SW 1271 (cell line): ENCODE measurements at places on chromosomes 7 and 10.
A peak's percentile ranks its signal among the peaks of the same experiment; 100 is the strongest.

DNA sequence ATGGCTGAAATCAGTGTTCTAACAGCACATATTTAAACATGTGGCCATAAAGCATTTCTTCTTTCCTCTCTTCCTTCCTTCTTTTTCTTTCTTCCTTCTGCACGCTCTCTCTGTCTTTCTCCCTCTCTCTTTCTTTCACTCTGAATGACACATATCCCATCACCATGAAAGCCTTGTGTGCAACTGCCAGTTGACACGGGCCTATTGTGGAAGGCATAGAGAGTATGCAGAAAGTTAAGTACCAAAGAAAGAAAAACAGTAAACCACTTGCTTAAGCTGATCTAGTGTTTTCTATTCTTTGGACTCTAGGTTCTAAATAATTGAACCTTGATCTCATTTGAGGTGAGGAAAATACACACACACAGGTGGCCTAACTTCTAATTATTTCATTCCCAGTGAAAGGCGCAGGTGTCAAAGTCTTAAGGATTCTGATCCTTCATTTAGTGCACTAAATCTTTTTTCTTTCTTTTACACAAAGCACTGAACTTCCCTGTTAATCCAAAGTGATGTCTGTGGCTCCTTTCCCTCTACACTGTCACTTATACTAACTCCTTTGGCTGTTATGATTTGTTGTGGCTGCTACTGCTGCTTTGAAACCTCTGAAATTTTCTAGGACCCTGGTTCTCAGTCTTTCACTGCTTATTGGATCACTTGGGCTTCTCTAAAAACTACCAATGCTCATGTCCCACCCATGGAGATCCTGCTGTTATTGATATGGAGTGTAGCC, 17.7 kb downstream of the DKK1 start:
- no peak for DNase-seq

DNA sequence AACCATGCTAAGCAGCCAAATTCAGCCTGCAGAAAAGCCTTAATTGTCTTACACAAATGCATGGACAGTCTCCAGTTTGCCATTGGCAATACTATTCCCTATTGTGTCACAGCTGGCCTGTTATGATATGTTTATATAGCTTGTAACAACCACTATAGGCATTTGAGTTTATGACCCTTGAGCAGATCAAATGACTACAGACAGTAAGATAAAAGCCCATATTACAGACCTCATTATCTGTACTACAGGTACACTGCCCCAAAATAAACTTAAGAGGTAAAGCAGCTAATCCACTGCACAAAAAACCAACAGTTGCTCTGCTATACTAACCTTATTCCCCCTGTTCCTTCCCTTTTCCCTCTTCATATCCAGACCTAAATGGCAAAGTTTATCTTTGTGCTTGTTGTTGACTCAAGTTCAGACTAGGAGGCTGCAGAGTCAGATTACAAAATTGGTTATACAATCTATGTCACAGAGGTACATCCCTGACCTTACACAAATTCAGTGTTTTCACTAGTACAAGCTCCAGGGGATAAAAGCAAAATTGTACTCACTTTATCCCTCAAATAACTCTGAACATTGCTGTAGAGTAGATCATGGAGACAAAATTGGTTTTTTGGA, 218.4 kb downstream of the GRM8 start:
- DNase-seq = no peak

- DNase-seq = no peak
Measured at GRCh38 chr10:87864496-87865059, 1.2 kb downstream of the PTEN start.

- no peak for DNase-seq
Measured at GRCh38 chr7:41878309-41879295, 175.7 kb upstream of the INHBA start.

DNA sequence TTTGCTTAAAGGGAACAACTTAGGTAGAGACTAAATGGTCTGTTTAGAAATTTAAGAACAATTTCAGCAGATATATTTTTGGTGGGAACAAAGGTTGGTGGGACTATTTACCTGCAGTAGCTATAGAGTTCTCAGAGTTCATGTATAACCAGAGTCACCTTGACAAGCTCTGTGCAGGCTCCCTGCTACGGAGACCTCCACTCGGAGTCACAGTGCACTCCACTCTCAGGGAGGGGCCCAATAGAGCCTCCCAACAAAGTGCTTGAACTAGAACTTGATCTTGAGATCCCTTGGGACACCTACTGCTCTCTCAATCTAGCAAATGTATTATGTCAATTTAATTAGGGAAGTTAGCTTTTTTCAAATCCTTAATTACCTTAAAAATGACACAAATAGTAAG, 2.3 kb downstream of the MYPN start:
- DNase-seq = no peak

GRCh38 chr10:89022734-89023133, 32.1 kb downstream of the FAS start:
- DNase-seq = no peak

DNA sequence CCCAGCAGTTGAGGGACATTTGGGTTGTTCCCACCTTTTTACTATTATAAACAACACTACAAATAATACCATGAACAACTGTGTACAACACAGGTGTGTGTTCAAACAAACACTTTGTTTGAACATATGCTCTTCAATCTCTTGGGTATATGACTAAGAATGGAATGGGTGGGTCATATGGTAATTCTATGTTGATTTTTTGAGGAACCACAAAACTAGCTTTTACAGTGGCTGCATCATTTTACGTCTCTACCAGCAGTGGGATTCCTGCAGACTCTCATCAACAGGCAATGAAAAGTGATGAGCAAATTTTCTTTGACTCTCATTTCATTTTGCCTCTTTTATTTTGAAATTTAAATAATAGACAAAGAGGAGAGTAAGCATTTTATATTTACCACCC, 116.9 kb upstream of the KLF14 start:
- DNase-seq = no peak

- DNase-seq = no peak
Measured at GRCh38 chr7:102272917-102273748, 13.5 kb upstream of the SH2B2 start.

- peak; percentile 33 for DNase-seq
Measured at GRCh38 chr7:41002741-41003610, 699.9 kb downstream of the INHBA start.

GRCh38 chr7:105849122-105849855, 27.1 kb downstream of the ATXN7L1 start:
- no peak for DNase-seq

DNA sequence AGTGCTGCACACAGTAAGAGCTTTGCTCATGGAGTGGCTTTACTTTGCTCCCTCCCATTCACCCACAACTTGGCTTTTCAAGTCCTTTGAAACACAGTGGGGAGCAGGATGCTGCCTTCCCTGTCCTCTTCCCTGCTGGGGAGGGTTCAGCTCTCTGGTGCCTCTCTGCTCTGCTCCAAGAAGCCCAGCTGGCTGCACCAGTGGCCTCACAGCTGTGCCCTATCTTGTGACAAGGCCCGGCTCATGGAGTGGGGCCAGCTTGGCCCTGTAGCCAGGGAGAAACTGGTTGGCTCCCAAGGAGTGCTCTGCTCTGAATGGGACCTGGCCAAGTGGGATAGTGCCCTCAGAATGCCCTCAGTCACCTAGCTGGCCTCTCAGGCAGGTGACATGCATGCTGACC, 212.3 kb upstream of the ZMIZ1 start:
- no peak for DNase-seq

DNA sequence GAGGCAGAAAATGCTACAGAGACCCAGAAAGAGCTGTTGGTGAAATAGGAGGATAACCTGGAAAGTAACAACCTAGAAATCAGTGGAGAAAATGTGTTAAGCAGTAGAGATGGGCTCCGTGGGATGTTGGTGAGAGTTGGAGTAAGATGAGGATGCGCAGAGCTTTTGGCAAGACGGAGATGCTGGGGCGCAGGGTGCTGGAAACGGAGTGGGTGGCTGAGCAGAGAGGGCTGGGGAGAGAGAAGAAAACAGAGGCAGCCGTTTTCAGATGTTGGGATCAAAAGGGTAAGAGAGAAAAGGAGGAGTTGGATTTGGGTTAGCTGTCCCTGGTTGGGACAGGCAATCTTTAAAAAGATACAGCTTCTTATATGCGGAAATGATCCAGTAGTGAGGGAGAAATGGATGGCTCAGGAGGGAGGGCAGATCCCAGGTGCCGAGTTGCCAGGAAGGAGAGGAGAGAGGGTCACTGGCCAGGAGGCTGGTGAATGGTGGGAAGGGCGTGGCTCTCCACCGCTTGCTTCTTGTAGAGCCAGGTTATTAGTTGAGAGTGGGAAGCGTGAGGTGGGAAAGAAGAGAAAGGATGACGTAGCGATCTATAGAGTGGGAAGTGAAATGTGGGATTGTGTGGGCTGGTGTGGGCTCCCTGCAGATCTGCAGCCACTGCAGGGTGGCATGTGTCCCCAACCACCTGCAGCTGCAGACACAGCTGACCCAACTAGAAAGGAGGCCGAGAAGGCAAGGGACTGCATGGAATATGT, 182.2 kb upstream of the SVIL start:
- DNase-seq = no peak

DNA sequence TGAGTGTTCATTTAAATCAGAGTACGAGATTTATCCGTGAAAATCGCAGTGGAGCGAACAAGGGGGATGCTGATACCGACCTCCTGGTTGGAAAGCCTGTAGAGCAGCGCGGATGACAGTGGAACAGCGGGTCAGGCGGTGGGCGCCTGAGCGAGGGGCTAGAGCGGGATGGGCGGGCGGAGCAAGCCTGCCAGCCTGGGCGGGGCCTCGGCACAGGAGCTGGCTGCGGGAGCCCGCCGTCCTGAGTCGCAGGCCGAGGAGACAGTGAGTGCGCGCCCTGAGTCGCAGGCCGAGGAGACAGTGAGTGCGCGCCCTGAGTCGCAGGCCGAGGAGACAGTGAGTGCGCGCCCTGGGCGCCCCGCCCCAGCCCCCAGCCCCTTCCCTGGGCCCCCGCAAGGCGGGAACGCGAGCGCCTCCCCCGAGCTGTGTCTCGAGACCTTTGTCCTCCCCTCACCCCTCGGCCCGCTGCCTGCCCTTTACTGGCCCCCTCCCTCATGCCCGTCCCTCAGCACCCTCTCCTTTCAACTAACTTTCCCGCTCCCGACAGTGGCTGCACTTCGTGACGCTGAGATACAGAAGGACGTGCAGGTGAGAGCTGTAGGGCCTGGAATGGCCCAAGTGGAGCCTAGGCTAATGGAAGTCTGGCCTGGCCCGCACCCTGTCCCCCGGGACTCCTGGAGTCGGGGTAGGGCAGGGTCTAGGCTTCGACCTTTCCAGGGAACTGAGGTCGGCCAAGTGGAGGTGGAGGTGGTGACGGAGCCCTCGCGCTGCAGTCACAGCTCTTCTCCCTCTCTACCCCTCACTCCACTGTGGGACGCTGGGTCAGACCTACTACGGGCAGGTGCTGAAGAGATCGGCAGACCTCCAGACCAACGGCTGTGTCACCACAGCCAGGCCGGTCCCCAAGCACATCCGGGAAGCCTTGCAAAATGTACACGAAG, at the start of gene AS3MT:
AS3MT (plus strand) TSS at position 213 of the 941 bp plus-strand sequence; CDS start at position 336, 123 bp downstream.
- no peak for DNase-seq

DNA sequence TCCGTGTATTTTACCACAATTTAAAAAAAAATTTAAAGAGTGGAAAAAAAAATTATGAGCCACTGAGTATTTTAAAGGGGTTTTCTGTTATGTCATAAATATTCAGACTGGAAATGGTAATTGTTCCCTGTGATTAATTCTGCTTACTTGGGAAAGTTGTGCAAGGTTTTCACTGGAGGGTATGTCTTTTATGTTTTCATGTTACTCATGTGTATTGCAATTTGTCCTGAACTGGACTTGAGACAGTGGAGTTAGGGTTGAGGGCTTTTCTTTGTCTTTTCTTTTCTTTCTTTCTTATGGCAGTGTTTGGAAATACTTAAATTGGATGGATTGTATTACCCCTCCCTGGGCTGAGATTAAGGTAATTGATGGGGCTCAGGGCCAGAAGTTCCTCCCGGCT, 257.7 kb downstream of the BAMBI start:
- no peak for DNase-seq

- DNase-seq = no peak
Measured at GRCh38 chr10:47282657-47283018, 17.4 kb upstream of the GDF10 start.

GRCh38 chr10:49709934-49710333, 30.5 kb downstream of the C10orf53 start:
- DNase-seq = no peak

DNA sequence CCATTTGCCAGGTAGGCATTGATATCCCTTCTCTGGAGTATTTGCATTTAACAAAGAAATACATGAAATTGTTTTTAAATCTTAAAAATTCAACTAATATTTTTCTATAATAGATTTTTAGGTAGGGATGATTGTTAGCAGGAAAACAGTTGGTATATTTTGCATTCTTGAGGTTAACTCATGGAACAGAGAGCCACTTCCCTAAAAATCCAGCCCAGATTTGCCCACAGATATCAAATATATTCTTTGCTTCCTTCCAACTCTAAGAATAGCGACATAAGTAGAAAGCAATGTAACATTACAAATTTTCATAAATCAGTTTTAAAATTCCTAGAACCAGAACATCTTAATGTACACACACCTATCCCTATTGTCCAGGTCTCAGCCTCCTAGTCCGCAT, 45.0 kb upstream of the ANLN start:
- no peak for DNase-seq

- no peak for DNase-seq
Measured at GRCh38 chr10:12791728-12792127, 209.8 kb downstream of the CCDC3 start.

- DNase-seq = no peak
Measured at GRCh38 chr7:76225379-76225778, 23.7 kb downstream of the SRRM3 start.
